Fibroblast of villous mesenchyme (primary cell): ENCODE measurements at places on chromosomes 2 and 18. TPM values are rescaled to one million over a fixed set of nuclear protein-coding genes. Genes with fewer than 3 reads are reported as not detected.

GRCh38 chr2:72974436-72974754, 57.1 kb downstream of the EMX1 start:
- no peak for DNase-seq

DNA sequence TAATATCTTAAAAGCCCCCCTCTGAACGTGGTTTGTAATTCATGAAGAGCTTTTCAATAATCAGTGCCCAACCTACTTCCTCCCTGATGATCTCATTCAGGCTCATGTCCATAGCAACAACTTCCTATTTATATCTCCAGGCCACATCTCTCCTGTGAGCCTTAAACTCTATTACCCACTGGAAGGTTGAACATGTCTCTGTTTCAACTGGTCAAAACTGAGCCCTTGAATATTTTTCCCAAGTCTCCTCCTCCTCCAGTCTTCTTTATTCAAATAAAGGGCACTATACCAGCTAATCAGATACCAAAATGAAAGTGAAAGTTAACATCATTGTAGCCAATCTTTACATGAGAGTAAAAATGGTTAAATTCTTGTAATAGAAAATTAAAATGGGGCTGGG, 63.7 kb upstream of the ITGA4 start:
- DNase-seq: peak; percentile 56

DNA sequence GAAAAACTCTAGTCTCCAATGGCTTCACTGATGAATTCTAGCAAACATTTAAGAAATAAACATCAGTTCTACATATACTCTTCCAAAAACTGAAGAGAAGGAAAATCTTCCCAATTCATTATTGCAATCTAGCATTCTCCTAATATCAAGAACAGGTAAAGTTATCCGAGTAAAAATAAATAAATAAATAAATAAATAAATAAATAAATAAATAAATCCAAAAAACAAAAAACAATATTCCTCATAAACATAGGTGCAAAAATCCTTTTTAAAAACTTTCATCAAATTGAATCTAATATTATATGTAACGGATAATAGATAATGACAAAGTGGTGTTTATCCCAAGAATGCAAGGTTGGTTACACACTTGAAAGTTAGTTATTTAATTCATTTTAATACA, 58.4 kb upstream of the TMEM247 start:
- no peak for DNase-seq

DNA sequence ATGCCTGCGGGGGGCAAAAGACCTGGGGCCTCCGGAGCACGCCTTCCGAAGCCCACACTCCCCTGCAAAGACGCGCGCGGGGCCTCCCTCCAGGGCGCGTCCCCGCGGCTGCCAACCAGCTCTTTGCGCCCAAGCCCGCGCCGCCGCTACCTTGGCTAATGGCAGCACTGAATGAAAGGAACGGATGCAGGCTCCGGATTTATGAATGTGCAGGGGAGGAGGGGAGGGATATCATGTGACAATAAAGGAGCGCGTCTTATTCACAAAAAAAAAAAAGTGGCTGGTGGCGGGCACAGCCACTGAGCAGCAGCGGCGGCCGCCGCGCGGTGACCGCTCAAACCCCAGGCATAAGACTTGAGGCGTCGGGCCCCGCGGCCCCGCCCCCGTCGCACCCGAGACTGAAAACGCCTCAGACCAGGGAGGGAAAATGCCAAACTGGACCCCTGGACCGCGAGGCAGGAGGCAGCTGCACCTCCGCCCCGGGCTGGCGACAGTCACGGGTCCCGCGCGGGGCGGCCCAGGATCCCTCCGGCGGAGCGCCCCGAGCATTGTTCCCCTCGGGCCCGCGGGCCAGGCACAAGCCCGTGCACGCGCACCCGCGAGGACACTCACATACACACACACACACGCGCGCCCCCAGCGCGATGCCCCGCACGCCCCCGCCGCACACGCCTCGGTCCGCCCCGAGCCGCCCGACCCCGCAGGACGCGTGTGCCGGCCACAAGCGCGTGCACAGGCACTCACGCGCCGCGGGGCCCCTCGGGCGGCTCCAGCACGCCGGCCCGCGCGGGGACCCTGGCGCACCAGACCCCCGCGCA, 1.6 kb downstream of the SPRED2 start:
- peak; percentile 59 for DNase-seq

- DNase-seq: peak; percentile 64
These were observed 5.4 kb downstream of the SPR start for GRCh38 chr2:72892506-72893173.

DNA sequence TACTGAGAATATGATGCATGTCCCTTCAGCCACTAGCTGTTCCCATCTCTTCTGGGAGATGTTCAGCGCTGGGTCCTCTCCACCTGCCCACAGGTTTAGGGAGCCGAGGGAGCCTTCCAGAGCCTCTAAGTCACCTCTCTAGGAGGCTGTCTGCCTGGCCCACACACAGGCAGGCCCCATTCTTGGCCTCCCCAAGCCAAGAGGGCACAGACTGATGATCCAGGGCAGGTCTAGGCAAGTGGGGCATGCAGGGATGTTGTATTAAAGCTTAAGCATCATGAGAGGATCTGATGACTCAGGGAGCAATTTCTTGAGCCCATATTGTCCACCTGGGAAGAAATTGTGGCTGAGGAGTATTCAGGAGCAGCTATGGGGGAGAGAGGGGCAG, 19.9 kb downstream of the TMSB10 start:
- no peak for DNase-seq

- DNase-seq: peak; percentile 43
These were observed 29.3 kb upstream of the HS6ST1 start for GRCh38 chr2:128347701-128348539.

DNA sequence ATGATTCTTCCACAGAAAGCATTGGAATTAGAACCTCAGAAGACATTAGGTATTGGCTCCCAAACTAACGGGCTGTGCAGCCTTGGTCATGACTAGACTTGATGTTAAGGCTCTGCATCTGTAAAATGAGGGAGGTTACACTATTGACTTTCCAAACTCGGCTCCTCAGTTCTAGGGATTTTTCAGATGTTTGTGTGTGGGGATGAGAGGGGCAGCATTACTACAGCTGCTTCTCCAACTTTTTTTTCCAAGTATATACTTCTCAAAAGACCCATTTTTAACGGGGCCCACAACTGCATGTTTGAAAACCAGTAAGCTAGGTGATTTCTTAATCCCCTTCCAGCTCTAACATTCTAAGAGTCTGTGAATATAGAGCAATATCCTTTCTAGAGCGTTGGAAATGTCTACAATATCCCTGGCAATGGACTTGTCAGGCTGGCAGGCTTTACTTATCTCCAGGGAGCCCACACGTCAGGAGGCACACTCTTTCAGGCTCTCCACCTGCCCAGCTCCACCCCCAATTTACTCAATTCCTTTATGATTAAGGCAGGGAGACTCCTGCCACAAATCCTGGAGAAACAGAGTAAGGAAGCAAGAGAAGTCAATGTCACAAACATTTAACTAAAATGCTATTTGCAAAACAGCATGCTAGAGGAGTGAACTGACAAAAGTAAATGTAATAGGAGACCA, 844 bp upstream of the MPV17 start:
- DNase-seq: no peak

DNA sequence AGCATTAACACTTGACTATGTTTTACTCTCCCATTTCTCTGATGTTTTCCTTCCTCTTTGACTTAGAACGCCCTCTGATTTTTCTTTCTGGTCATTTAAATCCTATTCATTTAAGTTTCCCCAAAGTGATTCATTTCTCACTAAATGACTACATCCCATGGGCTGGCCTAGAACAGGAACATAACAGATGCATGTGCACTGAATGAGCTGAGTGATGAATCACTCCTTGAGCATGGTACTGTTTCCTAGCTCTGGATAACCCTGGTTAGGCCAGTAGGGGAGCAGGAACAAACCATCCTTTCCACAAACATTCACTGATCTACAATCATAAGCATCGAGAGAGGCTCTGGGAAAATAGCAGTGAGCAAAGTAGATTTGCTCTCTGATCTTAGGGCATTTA, 221.9 kb upstream of the SETBP1 start:
- DNase-seq: peak; percentile 9

DNA sequence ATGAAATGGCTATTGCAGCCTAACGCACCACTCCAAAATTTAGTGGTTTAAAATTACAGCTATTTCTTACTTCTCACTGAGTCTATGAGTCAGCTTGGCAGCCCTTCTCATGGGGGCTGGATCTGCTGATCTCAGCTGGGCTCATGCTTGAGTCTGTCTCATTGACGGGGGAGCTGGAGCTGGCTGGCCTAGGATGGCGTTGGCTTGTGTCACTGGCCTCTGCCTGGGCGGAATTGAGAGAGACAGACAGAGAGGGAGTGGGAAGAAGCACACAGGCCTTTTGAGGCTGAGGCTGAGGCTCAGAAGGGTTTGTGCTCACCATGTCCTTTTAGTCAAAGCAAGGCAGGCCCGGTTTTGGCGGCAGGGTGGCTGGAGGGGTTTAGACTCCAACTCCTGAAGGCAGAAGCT, 412.1 kb upstream of the MYT1L start:
- DNase-seq: no peak

GRCh38 chr2:232802091-232802490, 25.7 kb upstream of the KCNJ13 start:
- DNase-seq: no peak

- DNase-seq: no peak
These were observed 80.1 kb downstream of the XDH start for GRCh38 chr2:31334311-31335026.

DNA sequence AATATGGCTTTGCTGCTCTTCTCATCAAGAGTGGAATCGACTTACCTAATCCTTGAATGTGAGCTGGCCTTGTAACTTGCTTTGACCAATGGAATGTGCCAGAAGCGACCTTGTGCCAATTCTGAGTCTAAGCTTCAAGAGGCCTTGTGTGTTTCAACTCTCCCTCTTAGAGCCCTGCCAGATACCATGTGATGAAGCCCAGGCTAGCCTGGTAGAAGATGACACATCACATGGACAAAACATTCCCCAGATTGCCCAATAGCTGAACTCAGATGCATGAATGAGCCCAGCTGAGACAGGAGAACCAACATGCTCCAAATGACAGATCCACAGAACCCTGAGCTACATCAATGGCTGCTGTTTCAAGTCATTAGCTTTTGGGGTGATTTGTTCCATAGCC, 4.2 kb upstream of the KLHL14 start:
- DNase-seq: no peak

DNA sequence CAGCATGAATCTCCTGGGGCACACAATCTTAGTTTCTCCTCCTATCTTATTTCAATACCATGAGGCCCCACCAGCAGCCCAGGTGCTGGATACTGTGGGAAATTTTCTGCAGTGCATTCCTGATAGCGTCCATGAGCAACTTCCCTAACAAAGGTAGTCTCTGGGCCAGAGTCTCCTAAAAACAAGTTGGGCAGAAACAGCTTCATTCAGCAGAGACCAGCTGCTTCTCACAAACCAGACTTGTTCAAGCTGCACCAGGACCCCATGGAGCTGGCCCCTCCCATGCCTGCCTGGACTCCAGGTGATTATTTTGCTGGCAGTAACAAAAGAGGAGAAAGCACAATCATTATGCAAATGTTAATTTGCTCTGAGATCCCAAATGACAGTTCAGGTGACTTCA, 31.4 kb downstream of the MYO5B start:
- DNase-seq: no peak

GRCh38 chr2:44244135-44244871, 31.0 kb upstream of the SLC3A1 start:
- peak; percentile 82 for DNase-seq

DNA sequence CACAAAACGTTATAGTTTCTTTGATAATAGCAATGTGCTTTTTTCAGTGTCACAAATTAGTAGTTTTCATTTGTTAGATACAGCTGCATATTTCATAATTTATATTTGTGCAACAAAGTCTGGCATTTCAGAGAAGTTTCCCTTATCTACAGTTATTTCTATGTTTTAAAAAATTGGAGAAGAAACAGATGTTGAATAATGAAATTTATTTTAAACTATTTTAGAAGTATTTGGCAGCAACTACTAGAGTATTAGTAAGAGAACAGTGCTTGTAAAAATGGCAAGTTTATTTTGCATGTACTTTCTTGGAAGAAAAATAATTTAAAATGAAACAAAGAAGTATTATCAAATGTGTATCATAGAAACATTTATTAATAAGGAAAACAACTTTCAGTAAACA, 68.6 kb upstream of the COL5A2 start:
- peak; percentile 42 for DNase-seq

GRCh38 chr2:68225119-68225632, 27.2 kb downstream of the PPP3R1 start:
- DNase-seq: peak; percentile 46

DNA sequence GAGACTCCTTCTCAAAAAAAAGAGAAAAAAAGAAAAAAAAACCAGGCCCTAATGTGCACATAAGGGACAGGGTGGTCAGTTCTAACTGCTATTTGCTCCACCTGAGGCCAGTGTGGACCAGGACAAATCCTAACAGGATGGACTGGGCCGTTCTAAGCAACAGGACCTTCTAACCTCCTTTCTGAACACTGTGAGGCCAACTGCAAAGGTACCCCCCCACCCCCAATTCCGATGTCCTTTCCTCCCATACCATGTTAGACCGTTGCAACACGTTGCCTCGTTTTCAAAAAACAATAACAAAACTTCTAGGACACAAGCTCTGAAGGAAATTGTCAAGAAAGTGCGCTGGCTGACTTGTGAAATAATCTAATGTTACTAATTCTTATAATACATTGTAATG, 1.2 kb downstream of the THAP4 start:
- peak; percentile 56 for DNase-seq

DNA sequence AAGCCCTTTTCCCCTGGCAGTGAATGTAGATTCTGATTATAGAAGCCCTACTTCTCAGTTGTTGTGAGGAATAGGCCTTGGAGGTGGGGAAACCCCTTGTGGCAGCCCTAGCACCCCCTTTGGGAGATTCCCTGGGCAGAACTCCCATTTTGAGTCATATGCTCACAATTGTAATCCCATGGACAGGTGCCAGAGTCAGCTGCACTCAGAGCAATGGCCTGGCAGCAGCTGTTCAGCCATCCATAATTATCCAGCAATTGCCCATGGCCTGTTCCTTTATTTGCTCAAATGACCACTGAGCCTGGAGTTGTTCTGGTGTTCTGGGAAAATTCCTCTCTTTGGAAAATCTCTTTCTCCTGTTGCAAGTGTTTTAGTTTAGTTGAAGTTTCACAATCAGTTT, 71.7 kb downstream of the PTRHD1 start:
- peak; percentile 79 for DNase-seq

DNA sequence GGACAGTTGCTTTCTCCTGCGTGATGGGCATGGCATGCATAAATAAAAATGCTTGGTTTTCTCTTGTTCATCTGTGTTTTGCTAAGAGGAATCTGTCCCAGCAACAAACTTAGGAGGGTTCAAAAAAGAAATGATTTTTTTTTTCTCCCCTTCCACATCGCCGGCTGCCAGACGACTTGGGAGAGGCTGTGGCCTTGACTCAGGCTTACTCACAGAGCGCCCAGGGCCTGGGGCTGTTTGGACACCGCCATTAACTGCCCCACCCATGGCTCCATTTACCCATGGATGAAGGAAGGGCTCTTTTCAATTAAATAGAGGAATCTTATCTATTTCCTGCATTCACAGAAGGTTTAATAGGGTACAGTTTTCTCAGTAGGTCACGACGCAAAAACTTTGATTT, 22.3 kb upstream of the SERPINB5 start:
- DNase-seq: no peak

GRCh38 chr2:157746234-157746950, 117.7 kb upstream of the ACVR1C start:
- DNase-seq: peak; percentile 61

- DNase-seq: no peak
These were observed 49.7 kb downstream of the SCN7A start for GRCh38 chr2:166444306-166444705.

Gene ASPRV1
- total RNA-seq: under 0.01 and 0.43 TPM in 2 replicates

Gene ALK
- total RNA-seq: not detected in 2 replicates

Gene RBM43
- total RNA-seq: 4.2 and 4.7 TPM in 2 replicates

Gene GAD1
- total RNA-seq: 0.32 TPM in 1 of 2 replicates, not detected in the other

Gene ALKAL2
- 0.43 TPM in 1 of 2 replicates, not detected in the other for total RNA-seq

Gene GCG
- not detected in 2 replicates for total RNA-seq

Gene PXDN
- total RNA-seq: 296 and 372 TPM in 2 replicates

Gene MAPK4
- total RNA-seq: under 0.01 TPM in 1 of 2 replicates, not detected in the other

Gene NDC80
- total RNA-seq: 13.2 and 25.5 TPM in 2 replicates

Gene MBD1
- total RNA-seq: 69.5 and 70.9 TPM in 2 replicates
